ENCODE measurements at places on chromosomes 1 and 21.

DNA sequence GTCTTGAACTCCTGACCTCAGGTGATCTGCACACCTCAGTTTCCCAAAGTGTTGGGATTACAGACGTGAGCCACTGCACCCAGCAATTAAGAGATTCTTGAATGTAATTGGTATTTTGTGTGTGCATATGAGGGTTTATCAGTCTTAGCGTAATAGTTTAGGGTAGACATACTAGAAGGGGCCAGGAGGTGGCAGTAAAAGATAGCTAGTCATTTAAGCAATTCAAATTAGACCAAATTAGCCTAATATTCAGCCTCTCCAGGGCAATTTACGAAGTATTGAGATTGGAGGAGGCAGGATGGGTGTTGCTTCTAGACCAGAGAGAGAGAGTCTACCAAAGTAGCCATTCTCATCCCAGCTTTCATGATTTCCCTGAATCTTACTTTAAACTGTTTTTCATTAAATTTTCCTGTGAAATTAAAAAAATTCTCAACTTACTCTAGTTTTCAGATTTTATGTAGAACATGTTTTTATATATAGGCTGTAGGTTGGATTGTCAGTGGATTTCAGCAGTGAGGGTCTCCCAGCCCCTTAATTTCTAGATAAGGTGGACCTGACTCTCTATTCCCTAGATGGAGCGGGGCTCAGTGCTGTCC lies 119.7 kb downstream of the HHAT start:
- peak; percentile 31 for DNase-seq
- H3K4me1 ChIP-seq: no peaks in the 10 kb centered on the region
- no peaks in the 10 kb centered on the region for H3K27me3 ChIP-seq
- no peak overlapping the region for H3K4me3 ChIP-seq
- no peak overlapping the region for H3K27ac ChIP-seq

GRCh38 chr1:65505547-65506300 lies 85.3 kb downstream of the LEPR start:
- no peak overlapping the region for H3K4me3 ChIP-seq
- no peaks in the 10 kb centered on the region for H3K27me3 ChIP-seq
- no peak overlapping the region for H3K27ac ChIP-seq
- no peak for DNase-seq
- no peaks in the 10 kb centered on the region for H3K4me1 ChIP-seq

- H3K4me3 ChIP-seq: no peak overlapping the region
- H3K27me3 ChIP-seq: no peaks in the 10 kb centered on the region
- H3K36me3 ChIP-seq: no peaks in the 10 kb centered on the region
- H3K4me1 ChIP-seq: no peaks in the 10 kb centered on the region
- H3K27ac ChIP-seq: no peak overlapping the region
Observed at GRCh38 chr1:89616844-89617627, 15.9 kb upstream of the LRRC8C start.

DNA sequence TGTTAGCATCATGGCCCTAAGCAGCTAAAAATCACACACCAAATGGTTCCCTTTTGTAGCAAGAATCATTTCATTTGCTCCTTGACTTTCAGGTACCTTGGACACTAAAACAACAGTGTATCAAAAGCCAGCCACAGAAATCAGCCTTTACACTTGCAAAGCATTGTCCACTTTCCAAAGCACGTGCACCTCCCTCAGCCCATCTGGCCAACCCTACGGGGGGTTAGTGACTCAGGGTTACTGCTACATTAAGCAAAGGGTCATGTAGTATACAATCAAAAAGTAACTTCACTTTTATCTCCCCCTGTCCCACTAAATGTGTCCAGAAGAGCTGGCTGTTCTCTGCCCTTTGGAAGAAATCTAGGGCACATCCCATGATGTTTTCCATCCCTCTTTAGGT lies 149.7 kb downstream of the HIVEP3 start:
- H3K4me3 ChIP-seq: no peak overlapping the region
- no peak for DNase-seq
- no peaks in the 10 kb centered on the region for H3K36me3 ChIP-seq
- H3K27ac ChIP-seq: no peak overlapping the region

DNA sequence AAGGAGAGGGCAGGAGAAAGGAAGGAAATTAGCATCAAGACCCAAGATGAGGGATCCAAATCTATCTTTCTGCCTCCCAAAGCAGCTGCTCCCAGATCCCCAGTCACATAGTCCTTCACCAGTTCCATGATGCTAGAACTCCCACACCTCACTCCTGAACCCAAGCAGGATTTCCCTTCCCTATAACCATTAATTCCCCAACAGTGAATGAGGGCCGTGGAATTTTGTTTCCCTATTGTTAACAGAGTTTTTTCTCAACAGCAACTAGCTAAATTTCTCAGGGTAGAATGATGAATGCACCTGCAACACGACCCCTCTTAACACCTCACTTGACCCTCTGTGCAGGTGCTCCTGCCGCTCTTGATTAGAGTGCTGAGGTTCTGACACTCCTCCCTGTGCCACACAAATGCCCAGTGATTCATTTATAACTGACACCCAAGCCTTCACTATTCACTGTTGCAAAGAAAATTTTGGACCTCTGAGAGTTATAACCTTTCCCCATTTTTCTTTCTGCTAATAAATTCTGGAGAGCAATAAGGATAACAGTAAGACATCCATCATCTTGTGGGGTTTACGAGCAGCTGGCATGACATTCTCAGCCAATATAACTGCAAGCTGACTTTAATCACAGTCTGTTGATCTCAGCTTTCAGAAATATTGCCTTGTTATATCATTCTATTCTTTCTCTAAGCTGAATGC lies 25.4 kb upstream of the NPL start:
- no peak overlapping the region for H3K27ac ChIP-seq
- no peaks in the 10 kb centered on the region for H3K36me3 ChIP-seq
- H3K27me3 ChIP-seq: no peaks in the 10 kb centered on the region
- DNase-seq: no peak
- no peaks in the 10 kb centered on the region for H3K4me1 ChIP-seq

DNA sequence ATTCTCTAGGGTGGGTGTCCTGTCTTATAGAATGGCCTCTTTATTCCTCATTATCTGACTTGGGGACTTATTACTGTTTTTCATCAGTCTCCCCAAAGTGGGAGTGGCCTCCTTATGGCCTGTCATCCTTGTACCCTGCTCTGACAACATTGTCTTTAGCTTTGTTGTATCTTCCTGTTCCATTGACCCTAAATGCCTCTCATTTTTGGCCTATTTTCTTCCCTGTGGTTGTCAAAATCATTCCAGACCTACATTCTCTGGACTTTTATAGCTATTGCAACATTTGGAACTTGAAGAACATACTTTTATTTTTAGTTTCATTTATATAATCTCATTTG lies 9.7 kb downstream of the SFT2D2 start:
- no peak overlapping the region for H3K27ac ChIP-seq
- no peak for DNase-seq
- H3K4me1 ChIP-seq: no peaks in the 10 kb centered on the region

GRCh38 chr1:18123467-18123992 lies 15.9 kb downstream of the IGSF21 start:
- no peak overlapping the region for H3K4me3 ChIP-seq
- peaks cover 2% of the 10 kb centered on the region for H3K4me1 ChIP-seq
- DNase-seq: no peak
- no peak overlapping the region for H3K27ac ChIP-seq

- H3K27me3 ChIP-seq: no peaks in the 10 kb centered on the region
- DNase-seq: no peak
- no peak overlapping the region for H3K27ac ChIP-seq
- no peak overlapping the region for H3K4me3 ChIP-seq
- H3K36me3 ChIP-seq: no peaks in the 10 kb centered on the region
Observed at GRCh38 chr1:157304271-157304670, 166.1 kb upstream of the ETV3 start.

GRCh38 chr1:195054217-195054687 lies 1554.0 kb downstream of the KCNT2 start:
- no peaks in the 10 kb centered on the region for H3K36me3 ChIP-seq
- no peaks in the 10 kb centered on the region for H3K27me3 ChIP-seq
- no peaks in the 10 kb centered on the region for H3K4me1 ChIP-seq

DNA sequence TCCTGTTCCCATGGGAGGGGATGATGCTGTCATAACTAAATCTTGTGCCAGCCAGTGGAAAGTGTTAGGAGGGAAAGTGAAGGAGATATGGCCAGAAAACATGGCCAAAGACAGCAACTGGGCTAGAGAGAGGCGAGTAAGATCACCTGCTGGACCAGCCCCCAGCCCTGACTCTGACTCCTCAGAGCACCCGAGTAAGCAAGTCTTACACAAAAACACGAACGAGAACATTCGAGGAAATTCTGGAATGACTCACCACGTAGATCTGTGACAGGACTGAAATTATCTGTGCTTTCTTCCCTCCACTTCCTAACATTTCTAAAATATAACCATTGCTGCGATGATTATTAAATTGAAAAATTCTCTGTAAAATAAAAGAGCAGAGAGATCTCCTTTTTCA lies 9.2 kb downstream of the ZNF496 start:
- no peak for DNase-seq
- H3K27ac ChIP-seq: no peak overlapping the region
- no peak overlapping the region for H3K4me3 ChIP-seq
- H3K36me3 ChIP-seq: peaks cover 14% of the 10 kb centered on the region
- H3K4me1 ChIP-seq: no peaks in the 10 kb centered on the region
